ENCODE measurements at places on chromosomes 3 and 15.

GRCh38 chr3:29582273-29582672 lies 301.4 kb downstream of the RBMS3 start:
- DNase-seq: no peak

DNA sequence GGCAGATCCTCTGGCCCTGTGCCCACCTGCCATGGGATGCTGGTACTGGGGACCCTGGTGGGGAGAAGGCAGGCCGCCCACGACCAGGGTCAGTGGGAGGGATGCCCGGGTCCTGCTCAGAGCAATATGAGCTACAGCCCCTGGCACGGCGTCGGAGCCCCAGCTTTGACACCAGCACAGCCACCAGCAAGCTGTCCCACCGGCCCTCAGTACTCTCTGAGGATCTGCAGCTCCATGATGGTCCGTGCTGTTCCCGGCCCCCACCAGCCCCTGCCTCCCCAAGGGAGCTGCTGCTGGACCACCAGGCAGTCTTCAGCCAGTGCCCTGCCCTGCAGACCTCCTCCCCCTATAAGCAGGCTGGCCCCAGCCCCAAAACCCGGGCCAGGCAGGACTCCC lies 11.5 kb downstream of the DISP2 start:
- no peak for DNase-seq

DNA sequence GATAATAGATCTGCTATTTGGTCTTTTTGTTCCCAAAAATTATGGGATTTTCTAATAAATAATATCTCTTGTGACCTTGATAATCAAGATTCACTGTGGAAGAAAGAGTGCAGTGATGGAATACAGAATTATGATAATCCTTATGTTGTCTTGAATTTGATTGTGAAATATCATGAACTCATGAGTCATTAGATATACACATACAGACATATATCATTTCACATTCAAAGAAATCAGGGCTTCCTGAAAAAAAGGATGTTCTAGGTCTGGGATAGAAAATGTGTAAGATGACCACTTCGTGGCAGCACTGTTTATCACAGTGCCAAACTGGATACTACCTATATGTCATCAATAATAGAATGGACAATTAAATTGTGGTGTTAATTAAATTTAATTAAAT lies 97.7 kb downstream of the DPH6 start:
- peak; percentile 37 for DNase-seq

DNA sequence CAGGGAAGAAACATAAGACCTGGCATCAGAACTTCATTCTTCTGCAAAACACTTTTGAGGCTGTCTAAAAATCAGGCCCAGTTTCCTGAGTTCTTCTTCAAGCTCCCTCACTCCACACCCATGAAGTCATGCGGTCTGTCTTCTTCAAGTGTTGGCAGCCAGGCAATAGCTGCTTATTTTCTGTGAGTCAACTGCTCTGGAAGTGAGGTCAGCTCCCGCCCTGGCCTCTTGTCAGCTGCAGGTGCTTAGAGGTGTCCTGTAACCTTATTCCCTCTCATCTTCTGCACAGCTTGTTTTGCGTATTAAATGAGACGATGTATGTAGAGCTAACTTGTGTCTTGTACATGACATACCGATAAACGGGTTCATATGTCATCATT lies 226.1 kb downstream of the ADAMTS17 start:
- DNase-seq: no peak

DNA sequence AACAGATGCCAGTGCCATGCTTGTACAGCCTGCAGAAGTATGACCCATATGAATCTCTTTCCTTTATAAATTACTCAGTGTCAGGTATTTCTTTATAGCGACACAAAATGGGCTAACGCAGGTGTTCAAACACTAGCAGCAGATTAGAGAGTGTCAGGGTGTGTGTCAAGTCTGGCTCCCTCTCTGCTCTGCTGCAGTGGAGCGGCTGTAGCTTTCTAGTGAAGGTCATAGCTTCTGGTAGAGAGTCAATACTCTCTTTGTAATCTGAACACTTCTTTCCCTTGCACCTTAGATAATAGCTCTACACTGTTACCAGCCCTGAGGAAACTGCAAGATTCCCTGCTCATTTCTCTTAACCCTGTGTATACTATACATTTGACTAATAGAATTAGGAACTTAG lies 483.2 kb upstream of the TGFBR2 start:
- no peak for DNase-seq

DNA sequence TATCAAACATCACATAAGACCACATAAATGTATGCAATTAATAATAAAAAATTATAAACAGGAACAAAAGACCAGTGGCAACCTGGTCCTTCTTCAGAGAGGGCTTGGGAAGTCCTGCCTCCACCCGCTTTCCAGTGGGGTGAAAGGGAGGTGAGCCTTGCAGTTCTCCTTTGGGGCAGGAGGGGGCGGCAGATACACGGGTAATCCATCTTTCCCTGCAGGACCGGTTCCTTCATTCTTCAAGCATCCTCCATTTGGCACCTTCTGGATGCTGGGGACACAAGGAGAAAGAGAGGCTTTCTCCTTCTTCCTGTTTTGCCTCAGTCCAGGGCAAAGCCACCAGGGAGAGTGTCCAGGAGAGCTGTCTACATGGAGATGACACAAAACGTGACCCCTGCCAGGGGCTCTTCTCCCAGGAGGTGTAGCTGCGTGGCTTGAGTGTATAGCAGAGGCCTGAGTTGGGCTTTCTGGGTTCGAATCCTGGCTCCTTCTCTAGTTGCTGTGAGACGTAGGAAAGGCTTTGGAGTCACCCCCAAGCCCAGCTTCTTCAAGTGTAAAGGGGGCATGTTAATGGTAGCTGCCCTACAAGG lies 23.2 kb downstream of the RPLP1 start:
- peak; percentile 80 for DNase-seq

DNA sequence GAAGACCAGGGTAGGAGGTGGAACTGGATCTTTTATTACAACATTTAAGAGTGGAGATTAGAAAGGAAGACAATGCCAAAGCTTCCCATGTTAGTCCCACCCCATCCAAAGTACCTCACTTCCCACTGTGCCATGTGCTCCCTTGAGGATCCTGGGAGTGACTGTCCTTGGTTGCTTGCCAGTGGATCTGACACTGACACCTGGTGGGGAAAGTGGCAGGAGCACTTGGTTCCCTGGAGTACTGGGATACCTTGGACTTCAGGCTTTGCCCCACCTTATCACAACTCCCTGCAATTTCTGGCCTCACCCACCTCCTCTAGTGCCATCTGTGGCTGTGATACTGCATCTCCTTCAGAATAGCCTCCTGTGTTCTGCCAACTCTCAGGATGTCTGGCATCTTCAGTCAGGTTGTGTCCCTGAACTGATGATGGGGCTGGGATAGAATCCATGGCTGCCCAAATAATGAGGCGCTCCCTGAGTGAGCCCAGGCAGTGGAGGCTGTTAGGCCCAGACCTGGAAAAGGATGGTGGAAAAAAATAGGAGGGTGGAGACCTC lies 1.3 kb downstream of the ELL3 start:
- DNase-seq: peak; percentile 52

DNA sequence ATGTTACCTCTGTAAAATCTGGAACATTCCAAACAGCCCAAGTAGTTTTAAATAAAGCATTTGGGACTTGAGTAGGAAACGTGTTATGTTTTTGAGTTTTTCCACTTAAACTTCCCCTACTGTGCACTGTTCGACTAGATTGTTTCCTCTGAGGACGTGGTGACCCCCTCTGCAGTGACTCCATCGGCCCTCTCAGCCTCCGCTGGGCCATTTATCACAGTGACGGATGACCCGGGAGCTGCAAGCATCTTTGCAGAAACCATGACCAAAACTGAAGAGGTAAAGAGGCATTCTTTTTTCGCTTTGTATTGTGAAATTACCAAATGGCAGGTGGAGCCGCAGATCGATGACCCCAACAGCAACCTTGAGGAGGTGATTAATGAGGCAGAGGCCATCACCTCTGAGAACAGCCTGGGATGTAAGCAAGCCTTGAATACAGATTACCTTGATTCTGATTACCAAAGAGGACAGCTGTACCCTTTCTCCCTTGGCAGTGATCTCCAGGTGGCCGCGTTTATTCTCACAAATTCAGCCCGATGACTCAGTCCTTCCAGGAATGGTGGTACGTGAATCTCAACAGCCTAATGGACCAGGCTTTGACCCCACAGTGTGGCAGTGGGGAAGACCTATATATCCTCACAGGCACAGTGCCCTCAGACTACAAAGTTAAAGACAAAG lies 79.1 kb upstream of the FAN1 start:
- no peak for DNase-seq

DNA sequence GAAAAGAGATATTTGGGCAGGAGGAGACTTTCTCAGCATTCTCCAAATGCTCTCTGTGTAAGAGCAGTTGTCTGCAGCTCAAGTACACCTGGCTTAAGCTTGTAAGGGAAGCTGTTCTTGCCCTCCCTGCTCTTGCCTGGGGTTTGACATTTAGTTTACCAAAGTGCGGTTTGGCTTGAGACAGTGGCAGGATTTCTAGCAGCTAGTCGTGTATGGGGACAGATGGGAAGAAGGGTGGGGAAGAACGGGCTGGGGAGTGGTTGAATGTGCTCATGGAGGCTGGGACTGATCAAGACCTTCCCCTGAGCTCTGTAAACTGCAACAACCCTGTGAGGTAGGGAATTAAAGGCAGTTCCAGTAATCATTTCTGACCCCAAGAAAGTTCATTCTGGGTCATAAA lies 39.8 kb downstream of the SQOR start:
- DNase-seq: no peak

- no peak for DNase-seq
Observed at GRCh38 chr15:42911058-42911592, 9.5 kb downstream of the TTBK2 start.

- DNase-seq: no peak
Observed at GRCh38 chr3:50530001-50530970, 26.9 kb upstream of the CACNA2D2 start.

Measured in SK-MEL-5 (cell line).